ENCODE measurements at places on chromosomes 12 and 14. TPM values are rescaled to one million over a fixed set of nuclear protein-coding genes. Genes with fewer than 3 reads are reported as not detected.

Gene EXOC3L4
- not detected for total RNA-seq

Gene PHLDA1
- total RNA-seq: 25.0 TPM

Gene FSCB
- total RNA-seq: 0.31 TPM

Gene PZP
- not detected for total RNA-seq

Gene ATG14
- 21.6 TPM for total RNA-seq

Gene SERPINA1
- 1.9 TPM for total RNA-seq

Gene SNRNP35
- total RNA-seq: 35.1 TPM

Gene SMIM41
- not detected for total RNA-seq

Gene ZNF268
- 61.7 TPM for total RNA-seq

Gene CPNE6
- 27.2 TPM for total RNA-seq

Gene NDUFA12
- 65.4 TPM for total RNA-seq

Gene WNT1
- total RNA-seq: not detected

Gene TMEM119
- 0.94 TPM for total RNA-seq

Gene PAH
- total RNA-seq: not detected

Gene VRTN
- total RNA-seq: not detected
